NB4 (cell line): ENCODE measurements at places on chromosomes 6 and 20.

- DNase-seq = no peak
Observed at GRCh38 chr6:120875900-120876299, 458.4 kb downstream of the TBC1D32 start.

DNA sequence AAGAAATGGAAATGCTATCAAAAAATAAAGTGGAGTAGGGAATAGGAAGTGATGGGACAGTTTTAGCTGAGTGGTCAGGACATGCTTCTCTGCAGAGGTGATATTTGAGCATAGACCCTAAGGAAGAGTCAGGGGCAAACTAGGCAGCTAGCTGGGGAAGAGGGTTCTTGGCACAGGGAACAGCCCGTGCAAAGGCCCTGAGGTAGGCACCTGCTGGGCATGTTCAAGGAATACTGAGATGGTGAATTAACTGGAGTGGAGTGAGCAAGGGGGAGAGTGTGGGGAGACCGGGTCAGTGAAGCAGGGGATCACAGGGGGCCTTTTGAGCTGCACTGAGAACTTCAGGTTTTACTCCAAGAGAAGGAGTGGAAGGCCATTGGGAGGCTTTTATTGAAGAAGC is 7.5 kb upstream of the SIRPA start:
- no peak for DNase-seq

DNA sequence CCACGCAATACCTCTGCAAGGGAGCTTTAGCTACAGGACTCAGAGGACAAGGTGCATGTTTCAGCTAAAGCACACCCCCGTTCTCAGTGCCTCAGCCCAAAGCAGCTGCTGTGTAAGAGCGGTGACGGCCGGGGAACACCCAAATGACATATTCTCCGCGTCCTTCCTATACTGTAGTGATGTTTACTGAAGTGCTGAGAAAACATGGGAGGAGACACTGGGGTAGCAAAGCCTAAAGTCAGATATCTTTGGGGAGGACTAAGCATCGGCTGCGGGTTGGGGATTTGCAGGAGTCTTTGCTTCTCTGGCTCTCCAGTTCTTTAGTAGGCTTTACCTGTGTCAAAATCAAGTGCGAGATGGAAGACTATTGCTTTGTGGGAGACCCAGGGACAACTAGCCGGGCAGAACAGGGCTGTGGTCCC is 1.7 kb downstream of the SLC22A23 start:
- DNase-seq = no peak

GRCh38 chr20:48523191-48523995 is 304.4 kb downstream of the PREX1 start:
- DNase-seq = peak; percentile 75

GRCh38 chr6:146470091-146470770 is 73.4 kb upstream of the RAB32 start:
- peak; percentile 5 for DNase-seq

GRCh38 chr20:50987493-50988210 is 29.0 kb downstream of the MOCS3 start:
- peak; percentile 82 for DNase-seq

DNA sequence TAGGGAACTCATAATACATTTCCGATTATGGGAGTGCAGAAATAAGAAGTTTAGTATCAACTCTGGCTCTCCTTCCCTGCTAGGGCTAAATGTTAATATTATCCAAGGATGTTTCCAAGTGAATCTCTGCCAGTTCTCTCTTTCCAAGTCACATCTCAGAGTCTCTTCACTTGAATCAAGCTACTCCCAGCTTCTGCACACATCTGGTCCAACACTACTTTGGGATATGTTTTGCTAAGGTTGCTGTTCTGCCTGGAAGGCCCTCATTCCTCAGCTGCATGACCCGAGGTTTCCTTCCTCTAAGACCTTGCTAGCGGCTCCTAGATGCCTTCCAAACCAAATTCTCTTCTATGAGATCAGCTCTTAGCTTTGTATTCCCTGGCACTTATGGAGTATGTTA is 331.8 kb downstream of the GJA1 start:
- DNase-seq = no peak

GRCh38 chr6:16296061-16296670 is 57.8 kb downstream of the GMPR start:
- no peak for DNase-seq

DNA sequence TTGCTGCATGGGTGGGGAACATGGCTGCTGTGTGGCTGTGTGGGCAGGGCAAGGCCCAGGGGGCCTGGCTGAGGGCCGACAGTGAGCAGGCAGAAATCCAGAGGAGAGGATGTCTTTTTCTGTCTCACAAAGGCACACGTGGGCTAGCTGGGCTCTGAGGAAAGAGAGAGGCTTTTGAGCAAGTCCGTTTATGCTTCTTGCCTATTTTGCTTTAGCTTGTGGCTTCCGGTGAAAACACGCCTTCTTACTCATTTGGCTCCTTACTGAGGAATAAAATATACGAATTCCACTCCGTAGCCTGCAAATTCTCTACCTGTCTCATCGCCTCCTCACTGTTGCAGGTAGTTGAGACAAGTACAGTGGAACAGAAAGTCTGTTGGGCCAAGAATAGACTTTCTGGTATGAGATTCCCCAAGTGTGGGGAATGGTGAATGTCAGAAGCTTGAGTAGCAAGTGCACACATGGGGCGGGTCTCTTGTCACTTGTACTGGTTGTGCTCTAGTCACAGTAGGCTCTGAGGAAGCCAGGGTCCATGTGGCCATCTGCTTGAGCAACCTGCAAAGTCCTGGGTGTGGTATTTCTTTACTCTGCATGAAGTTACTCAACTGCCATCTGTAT is 28.4 kb downstream of the WRNIP1 start:
- DNase-seq = peak; percentile 96

DNA sequence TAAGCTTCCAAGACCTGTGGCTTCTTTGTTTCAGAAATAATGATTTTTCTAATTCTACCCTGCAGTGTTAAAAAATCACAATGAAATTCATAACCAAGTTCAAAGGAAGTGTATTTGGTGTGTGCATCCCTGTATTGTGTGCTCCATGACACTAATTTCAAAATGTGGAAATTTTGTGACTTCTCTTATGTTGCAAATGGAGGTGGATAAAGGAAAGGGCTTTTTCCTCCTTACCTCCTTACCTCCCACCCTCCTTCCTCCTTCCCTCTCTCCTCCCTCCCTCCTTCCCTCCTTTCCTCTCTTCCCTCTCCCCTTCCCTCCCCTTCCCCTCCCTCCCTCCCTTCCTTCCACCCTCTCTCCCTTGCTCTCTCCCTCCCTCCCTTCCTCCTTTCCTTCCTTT is 10.5 kb downstream of the CDH4 start:
- no peak for DNase-seq

- DNase-seq = peak; percentile 95
Observed at GRCh38 chr6:6751619-6752023, 163.1 kb downstream of the LY86 start.

GRCh38 chr6:139820210-139820609 is 445.8 kb upstream of the CITED2 start:
- no peak for DNase-seq

DNA sequence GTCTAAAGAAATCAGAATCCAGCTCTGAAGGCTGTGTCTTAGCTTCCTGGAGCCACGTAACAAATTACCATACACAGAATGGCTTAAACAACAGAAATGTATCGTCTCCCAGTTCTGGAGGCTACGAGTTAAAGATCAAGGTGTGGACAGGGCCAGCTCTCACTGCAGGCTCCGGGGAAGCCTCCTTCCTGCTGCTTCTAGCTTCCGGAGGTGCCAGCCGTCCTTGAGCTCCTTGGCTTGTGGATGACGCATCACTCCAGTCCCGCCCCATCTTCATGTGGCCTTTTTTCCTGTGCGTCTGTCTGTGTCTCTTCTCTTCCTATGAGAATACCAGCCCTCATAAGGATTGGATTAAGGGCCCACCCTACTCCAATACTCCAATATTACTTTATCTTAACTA is 319.1 kb upstream of the QKI start:
- no peak for DNase-seq

DNA sequence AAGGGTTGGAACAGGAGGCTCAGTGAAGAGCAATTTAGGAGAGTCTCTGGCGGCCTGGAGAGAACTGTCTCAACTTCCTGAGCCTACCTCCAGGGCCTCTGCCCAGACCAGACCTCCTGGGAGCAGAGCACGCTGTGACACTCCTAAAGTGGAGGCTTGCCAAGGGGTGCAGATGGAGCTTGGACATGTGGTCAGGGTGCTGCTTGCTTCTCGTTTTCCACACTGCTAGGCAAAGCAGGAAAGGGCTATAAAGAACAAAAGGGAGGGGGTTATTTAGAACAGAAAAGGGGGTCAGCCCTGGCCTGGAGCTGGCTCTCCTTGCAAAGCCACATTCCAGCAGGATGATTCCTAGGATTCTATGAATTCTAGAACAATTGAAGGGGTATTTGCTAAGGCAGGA is 145.7 kb upstream of the GGTLC1 start:
- DNase-seq = no peak

DNA sequence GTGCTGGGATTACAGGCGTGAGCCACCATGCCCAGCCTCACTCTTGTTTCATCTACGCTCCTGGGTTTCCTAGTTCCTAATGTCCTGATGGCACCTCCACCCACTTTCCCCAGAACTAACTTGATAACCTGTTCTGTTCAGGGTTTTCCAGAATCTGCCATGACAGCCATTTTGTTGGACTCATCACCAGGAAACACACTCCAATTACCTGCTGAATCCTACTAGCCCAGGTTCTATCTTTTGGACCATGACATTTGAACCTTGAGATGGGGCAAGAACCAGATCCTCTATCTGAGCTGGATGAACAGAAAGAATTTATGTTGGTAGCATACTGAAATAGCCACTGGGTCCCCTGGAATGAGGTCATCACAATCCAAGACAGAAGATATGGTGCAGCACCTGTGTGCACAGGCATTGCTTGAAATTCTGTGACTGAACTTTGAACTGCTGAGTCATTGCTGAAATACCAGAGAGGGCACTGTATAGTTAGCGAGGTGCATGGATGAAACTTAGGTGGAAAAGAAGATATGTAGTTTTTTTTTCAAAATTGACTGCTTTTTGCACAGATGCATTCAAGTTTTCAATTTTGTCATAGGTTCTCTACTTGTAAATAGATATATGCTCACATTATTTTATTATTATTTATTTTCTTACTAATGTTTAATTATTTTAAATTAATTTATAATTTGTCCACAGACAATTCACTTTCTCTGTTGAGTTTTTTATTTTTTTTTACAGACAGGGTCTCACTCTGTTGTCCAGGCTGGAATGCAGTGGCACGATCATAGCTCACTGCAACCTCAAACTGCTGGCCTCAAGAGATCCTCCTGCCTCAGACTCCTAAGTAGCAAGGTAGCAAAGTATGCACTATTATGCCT is 42.8 kb upstream of the TASP1 start:
- DNase-seq = peak; percentile 14

- no peak for DNase-seq
Observed at GRCh38 chr6:91075244-91075976, 488.5 kb upstream of the MAP3K7 start.

DNA sequence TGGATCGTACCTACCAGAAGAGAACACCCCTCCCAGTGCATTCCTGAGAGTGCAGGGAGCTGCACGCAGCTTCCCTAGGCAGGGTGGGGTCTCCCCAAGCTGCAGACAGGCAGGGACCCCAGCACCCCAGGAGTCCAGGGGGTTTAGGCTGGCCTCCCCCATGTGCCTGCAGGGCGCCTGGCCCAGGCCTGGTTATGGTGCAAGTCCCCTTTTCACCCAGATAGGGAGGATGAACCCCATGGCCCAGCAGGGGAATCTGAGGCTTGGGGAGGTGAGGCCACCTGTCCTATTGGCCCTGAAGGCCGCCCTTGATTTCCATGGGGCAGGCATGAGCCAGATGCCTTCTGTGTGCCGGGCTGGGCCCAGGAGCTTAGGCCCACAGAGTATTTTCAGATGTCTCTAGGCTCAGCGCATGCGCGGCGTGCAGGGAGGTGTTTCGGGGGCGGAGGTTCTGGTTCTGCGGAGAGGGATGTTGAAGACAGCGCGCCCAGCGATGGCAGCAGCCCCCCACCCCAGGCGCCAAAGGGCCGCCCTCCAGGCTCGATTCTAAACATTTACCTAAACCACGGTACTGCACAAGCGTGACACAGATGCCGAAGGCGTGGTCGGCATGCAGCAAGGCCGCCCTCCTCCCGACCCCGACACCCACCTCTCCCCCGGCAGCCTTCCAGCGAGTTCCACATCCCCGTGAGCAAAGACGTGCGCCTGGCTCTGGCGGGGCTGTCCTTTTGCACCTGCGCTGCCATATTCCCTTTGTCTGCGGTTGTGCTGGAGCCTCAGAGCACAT is 29.4 kb downstream of the COL20A1 start:
- no peak for DNase-seq

DNA sequence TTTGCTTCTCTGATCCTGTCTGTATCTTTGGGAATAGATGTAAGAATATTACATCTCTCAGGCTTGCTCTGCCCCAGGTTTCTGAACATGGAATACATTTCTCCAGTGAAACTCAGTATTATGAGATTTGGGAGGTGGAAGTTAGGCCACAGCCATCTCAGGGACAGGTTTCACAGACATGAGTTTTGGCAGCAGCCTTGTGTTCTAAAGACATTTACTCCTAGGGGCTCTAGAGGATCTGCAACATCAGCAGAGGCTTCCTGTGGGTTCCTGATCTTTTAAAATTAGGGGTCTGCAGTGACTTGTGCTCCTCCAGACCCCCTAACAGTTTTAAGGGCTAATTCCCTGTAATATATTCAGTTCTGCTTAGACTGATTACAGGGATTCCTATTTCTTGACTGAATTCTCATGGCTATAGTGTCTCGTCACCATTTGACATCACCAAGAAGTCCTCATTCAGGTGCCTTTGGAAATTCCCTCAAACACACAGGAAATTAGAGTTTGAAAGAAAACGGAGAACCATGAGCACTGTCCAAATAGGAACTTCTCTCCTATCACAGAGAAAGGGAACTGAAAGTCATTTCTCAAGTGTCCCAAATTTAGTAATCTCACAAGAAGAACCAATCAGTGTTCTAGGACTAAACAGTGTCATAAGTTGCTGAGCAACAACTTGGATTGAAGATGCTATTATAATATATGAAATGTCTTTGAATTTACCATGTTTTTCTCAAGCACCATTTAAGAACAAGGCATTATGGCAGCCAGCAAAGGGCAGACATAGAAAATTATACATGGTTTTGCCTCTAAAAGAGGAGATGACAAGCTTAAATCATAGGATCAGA is 2.5 kb upstream of the HLA-DRA start:
- DNase-seq = peak; percentile 64

DNA sequence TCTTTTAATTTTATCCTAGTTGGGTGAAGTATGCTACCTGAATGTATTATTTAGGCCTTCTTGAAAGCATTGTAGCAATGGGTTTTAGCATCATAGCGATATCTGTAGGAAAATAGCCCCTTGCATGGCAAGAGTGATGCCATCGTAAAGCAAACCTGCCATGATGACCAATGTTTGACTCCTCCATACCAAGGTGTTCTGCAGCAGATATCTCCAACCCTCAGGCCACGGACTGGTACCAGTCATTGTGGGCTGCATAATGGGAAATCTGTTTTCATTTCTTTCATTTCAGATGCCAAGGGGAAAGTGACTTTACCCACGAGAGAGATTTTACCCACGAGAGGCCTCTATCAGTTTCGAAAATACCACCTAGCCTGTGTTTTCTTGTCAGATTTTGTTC is 6.2 kb downstream of the TXLNB start:
- no peak for DNase-seq

GRCh38 chr6:38578075-38578474 is 61.7 kb downstream of the BTBD9 start:
- no peak for DNase-seq

- no peak for DNase-seq
Observed at GRCh38 chr6:125354649-125355048, 52.9 kb upstream of the HDDC2 start.
